T-cell (primary cell): ENCODE measurements at places on chromosomes 16 and 17. TPM values are rescaled to one million over a fixed set of nuclear protein-coding genes. Genes with fewer than 3 reads are reported as not detected.

The KRTAP2-2 gene
- not detected for total RNA-seq

The CLEC19A gene
- total RNA-seq, result not detected

The NPIPB9 gene
- 4.5 TPM for total RNA-seq

The SMIM36 gene
- not detected for total RNA-seq

The PRAC2 gene
- not detected for total RNA-seq

The KCNH4 gene
- total RNA-seq, result 0.20 TPM

The HOXB9 gene
- total RNA-seq, result 0.23 TPM

The METRNL gene
- total RNA-seq, result 16.7 TPM

The ZNF597 gene
- total RNA-seq, result 2.4 TPM

The KRTAP4-5 gene
- not detected for total RNA-seq

The CD19 gene
- 6.6 TPM for total RNA-seq

The CBLN1 gene
- not detected for total RNA-seq

The CTRB1 gene
- 8.3 TPM for total RNA-seq

The RHBDL3 gene
- total RNA-seq, result not detected

The RAMP2 gene
- total RNA-seq, result not detected

The TLCD1 gene
- total RNA-seq, result 1.2 TPM

The RNU2-1 gene
- 3,278 TPM for total RNA-seq

The TBC1D3 gene
- 1.4 TPM for total RNA-seq

The SLC16A5 gene
- 15.9 TPM for total RNA-seq

The DNAI2 gene
- 1.5 TPM for total RNA-seq

The PIPOX gene
- 4.6 TPM for total RNA-seq

The BOLA2 gene
- total RNA-seq, result 3.4 TPM

The TVP23A gene
- total RNA-seq, result not detected

The SAMD14 gene
- 0.23 TPM for total RNA-seq

The BCL6B gene
- 0.53 TPM for total RNA-seq

The RASL10B gene
- total RNA-seq, result 0.56 TPM

The CIBAR2 gene
- not detected for total RNA-seq

The ACSM3 gene
- total RNA-seq, result 6.4 TPM

The GRB7 gene
- total RNA-seq, result 0.30 TPM

The KIAA0513 gene
- total RNA-seq, result 18.7 TPM

The HBQ1 gene
- not detected for total RNA-seq

The RNF222 gene
- total RNA-seq, result 0.15 TPM

The TP53TG3F gene
- total RNA-seq, result 0.32 TPM

The TMEM132E gene
- 0.30 TPM for total RNA-seq

The ABCC6 gene
- total RNA-seq, result 0.12 TPM

The CDH3 gene
- 0.36 TPM for total RNA-seq

The TMEM235 gene
- not detected for total RNA-seq

The KRT37 gene
- not detected for total RNA-seq

The CCL18 gene
- total RNA-seq, result not detected

The ACAP1 gene
- 589 TPM for total RNA-seq

The CFAP52 gene
- not detected for total RNA-seq

The MPP3 gene
- not detected for total RNA-seq

The GPR179 gene
- total RNA-seq, result 0.06 TPM

The C16orf54 gene
- 133 TPM for total RNA-seq

The MAP2K6 gene
- total RNA-seq, result 25.1 TPM
